Epithelial cell of umbilical artery (primary cell): ENCODE measurements at places on chromosomes 6 and 20. TPM values are rescaled to one million over a fixed set of nuclear protein-coding genes. Genes with fewer than 3 reads are reported as not detected.

ZSCAN23 gene
- 0.15 and 0.97 TPM in 2 replicates for total RNA-seq

RAET1E gene
- 0.46 TPM in 1 of 2 replicates, not detected in the other for total RNA-seq

SUPT3H gene
- 1.5 and 5.8 TPM in 2 replicates for total RNA-seq

HMGCLL1 gene
- not detected in 2 replicates for total RNA-seq

LCA5 gene
- total RNA-seq, result 3.2 and 5.8 TPM in 2 replicates

ATP6V1G2 gene
- 0.97 and 2.0 TPM in 2 replicates for total RNA-seq

GPR6 gene
- not detected in 2 replicates for total RNA-seq

SLC26A8 gene
- not detected in 2 replicates for total RNA-seq

FAM209B gene
- not detected in 2 replicates for total RNA-seq

HLA-DMA gene
- 0.32 and 2.1 TPM in 2 replicates for total RNA-seq

TXLNB gene
- under 0.01 and 0.15 TPM in 2 replicates for total RNA-seq

ISM1 gene
- not detected in 2 replicates for total RNA-seq

SCRT2 gene
- not detected in 2 replicates for total RNA-seq

RBM12 gene
- 53.6 and 58.7 TPM in 2 replicates for total RNA-seq

ULBP1 gene
- under 0.01 and 0.46 TPM in 2 replicates for total RNA-seq

EYS gene
- total RNA-seq, result 0.15 and 0.32 TPM in 2 replicates
